ENCODE measurements at places on chromosomes 11 and 22.
A peak's percentile ranks its signal among the peaks of the same experiment; 100 is the strongest.

GRCh38 chr11:114392735-114393667, 7.3 kb downstream of the C11orf71 start:
- DNase-seq = no peak

DNA sequence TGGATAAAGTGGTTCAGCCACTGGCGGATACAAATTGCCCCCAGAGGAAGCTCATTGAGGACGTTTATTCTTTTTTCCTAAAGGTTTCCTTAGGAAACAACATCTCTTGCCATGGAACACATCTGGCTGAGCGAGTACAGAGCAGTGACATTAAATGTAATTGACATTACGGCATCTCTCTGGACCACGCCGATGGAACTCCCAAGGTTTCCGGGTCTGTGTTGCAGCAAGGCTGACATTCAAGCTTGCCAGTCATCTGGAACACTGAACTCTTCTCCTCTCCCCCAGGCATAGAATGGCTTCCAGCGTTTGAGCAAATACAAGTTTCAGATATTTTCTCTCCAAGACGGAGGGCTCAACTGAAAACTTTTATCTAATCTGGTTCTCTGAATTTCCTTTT, 42.1 kb downstream of the CLMP start:
- DNase-seq = peak; percentile 14

GRCh38 chr22:41555325-41555982, 5.4 kb upstream of the CSDC2 start:
- peak; percentile 71 for DNase-seq

DNA sequence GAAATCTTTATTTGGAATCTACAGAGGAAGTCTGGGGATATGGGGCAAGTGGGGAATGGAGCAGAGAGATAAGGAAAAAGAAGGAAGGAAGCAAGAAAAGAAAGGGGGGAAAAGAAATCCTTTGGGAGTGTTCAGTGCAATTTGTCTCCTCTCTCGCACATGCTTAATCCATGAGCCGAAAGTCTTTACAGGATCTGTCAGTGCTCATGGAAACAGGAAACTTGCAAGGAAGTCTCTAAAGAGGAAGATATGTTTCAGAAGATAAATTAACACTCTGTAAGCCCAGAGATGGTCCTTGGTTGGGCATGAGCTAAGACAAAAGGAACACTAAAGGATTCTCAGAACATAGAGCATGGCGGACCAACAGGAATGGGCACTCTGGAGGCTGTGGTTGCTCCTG, 47.9 kb upstream of the FLI1 start:
- no peak for DNase-seq

DNA sequence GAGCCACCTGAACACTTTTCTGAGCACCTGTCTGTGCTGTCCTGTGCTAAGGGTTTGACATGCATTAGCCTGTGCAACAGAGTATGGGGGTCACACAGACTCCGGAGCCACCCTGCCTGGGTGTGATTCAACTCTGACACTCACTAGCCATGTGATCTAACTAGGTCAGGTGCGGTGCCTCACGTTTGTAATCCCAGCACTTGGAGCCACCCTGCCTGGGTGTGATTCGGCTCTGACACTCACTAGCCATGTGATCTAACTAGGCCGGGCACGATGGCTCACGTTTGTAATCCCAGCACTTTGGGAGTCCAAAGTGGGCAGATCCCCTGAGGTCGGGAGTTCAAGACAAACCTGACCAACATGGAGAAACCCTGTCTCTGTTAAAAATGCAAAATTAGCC, 11.4 kb downstream of the UBE2L6 start:
- DNase-seq = no peak

DNA sequence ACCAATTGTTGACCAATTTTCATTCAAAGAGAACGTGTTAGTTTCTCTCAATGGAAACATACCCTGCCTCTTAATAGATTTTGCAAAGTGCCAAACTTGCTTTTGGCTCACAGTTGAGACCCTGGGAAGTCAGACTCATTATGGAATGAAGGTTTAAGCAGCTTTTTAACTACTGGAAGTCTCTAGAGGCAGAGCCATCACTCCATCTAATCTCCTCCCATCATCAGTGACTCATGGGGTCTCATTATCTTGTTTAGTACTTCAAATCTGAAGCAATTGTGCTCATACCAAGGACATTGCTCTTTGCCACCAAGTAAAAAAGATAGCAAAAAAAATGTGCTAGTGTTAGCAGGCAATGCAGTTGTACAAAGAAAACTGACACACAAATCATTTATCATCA, 537.1 kb upstream of the LRRC4C start:
- no peak for DNase-seq

- DNase-seq = no peak
Measured at GRCh38 chr11:78560153-78560552, 14.5 kb downstream of the NARS2 start.

GRCh38 chr11:106032861-106033260, 10.8 kb upstream of the MSANTD4 start:
- DNase-seq = no peak

- no peak for DNase-seq
Measured at GRCh38 chr11:118277312-118277711, 13.2 kb upstream of the MPZL2 start.

DNA sequence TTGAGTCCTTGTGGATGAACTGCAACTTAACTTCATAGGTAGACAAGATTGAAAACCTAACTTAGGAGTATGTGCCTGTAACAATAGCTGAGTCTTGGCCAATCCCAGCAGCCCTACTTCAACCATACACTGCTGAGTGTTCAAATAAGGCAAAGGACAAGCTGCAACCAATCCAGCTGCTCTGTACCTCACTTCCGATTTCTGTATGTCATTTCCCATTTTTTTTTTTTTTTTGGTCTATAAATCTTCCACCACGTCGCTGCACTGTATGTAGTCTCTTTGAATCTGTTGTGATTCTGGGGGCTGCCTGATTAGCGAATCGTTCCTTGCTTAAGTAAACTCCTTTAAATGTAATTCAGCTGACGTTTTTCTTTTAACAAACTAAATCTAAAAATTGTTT, 35.4 kb upstream of the FLI1 start:
- DNase-seq = no peak

GRCh38 chr11:44243595-44244343, 66.2 kb downstream of the ALX4 start:
- no peak for DNase-seq

DNA sequence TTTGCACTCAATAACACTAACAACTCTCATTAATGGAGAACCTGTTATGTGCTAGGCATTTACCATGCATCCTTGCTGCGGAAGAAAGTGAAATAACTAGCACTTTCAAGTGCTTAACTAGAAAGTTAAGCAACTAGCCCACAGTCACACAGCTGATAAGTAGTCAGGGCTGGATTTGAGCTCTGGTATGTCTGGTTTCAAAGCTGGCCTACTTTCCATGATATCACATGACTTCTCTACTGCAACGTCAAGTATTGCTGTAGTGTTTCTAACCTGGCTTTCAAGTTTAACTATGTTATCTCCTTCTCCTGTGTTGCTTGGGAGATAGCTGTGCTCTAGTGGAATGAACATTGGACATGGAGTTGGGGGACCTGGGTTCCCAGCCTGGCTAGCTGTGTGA, 12.1 kb downstream of the SLC15A3 start:
- no peak for DNase-seq

DNA sequence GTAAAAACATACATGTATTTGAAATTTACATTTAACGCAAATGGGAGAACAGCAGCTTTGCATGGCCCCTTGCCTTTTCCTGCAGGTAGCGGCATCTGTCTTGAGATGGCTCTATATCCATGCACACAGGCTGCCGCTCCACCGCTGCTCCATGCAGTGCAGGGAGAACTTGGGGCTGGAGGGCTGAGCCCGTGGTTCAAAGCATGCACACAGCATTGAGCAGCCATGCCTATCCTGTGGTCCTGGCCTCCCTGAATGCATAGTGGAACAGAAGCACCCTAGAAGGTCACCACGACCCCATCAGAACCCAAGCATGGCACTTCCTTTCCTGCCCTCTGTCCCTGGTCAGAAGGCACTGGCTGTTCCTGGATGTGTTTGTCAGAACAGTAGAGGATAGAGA, 35.0 kb upstream of the TP53I11 start:
- no peak for DNase-seq

DNA sequence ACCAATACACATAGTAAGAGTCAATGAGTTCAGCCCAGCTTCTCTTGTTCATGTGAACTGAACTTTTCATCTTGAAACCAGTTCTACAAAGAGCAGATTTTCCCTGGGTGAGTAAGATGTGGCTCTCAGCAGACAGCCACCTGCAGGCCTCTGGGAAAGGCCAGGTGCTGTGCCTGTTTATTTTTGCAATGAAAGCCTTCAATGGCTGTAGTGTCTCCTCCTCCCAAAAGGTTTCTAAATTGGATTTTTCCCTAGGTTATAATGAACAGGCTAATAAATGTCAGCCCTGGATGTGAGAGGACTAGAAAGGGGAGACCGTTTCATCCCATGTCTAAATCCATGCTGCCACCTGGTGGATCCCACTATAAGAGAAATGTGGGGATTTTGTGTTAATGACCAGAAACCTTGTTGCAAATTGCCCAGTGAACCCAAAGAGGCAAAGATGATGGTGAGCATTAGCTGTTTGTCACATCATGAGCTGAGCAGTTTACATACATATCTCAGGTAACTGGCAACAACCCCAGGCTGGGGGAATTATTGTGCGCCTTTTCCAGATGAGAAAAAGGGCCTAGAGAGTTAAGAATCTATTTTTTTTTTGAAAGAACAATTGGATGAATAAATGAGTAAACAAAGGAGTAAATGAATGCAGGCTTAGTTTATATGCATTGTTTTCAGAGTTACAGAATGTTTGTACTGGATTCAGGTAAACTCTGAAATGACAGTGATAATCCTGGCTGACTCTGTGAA, 12.7 kb downstream of the C11orf91 start:
- peak; percentile 37 for DNase-seq

- no peak for DNase-seq
Measured at GRCh38 chr11:8766043-8766987, 83.7 kb downstream of the RPL27A start.

DNA sequence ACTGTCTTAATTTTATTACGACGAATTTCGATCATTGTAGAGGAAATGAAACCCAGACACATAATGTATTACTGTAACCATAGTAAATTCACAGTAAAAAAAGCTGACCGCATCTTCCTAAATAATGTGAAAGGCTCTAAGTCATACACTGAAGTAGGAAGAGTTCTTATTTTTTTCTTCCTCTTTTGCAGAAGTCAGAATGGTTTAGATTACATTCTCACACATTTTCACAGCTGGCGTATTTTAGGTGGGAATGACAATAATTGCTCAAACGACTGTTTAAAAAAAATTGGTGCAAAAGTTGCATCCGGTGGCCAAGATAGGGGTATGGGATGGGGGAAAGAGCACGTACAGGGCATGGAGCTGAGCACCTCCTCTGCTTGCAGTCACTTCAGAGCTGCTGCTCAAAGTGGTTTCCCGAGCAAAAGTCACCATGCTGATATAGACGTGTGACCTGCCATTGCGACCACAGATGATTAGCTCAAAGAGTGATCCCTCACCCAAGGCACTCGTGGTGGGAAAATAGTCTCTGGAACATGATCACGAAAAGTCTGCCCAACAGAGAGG, 35.3 kb downstream of the MMP13 start:
- no peak for DNase-seq

DNA sequence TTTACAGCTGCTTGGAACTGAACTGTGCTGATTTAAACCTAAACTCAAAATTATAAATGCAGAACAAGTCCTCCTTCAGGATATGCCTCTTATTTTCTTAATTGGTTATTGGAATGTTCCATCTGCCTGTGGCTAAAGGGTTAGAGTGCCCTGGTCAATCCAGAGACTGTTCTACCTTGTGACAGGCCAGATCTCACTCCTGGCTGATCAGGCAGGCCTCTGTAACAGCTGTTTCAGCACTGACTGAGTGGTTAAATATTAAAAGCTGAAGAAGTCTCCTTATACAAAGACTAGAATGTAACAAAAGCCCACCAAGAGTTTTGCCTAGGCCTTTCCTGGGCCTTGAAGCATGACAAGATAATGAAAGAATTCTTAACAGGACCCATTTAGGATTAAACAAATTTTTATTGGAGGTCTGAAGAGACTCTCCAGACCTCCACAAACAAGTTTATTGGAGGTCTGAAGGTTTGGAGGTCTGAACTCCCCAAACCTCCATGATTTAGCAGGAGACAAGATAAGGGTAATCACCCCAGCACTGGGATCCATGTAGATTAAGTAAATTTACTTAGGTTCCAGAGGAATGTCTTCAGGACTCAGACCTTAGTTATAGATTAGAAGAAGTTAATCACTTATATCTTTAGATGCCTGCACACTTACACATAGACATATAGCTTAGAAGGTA, 35.8 kb downstream of the TMPRSS5 start:
- DNase-seq = no peak

- DNase-seq = no peak
Measured at GRCh38 chr22:21108379-21109115, 62.8 kb downstream of the LRRC74B start.

- DNase-seq = no peak
Measured at GRCh38 chr22:37289156-37289735, 6.9 kb downstream of the CYTH4 start.

GRCh38 chr22:31977939-31978338, 33.6 kb downstream of the YWHAH start:
- no peak for DNase-seq

DNA sequence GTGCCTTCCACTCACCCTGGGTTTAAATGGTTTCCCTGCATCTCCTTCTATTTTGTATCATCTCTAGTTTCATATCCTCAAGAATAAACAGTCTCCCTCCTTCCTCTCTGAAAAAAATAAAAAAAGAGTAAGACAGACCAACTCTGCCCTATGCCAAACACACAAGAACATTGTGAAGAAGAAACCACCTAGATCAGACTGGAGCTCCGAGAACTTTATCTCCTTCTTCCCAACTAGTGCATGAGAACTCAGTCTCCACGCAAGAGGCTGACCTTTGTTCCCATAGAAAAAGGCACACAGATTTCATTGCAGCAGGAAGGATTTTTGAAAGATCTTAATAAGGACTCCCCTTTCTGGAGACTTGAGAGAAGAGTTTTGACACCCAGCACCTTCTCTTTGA, 8.7 kb upstream of the PEX26 start:
- DNase-seq = no peak

GRCh38 chr11:102144357-102145355, 34.4 kb downstream of the YAP1 start:
- DNase-seq = no peak

DNA sequence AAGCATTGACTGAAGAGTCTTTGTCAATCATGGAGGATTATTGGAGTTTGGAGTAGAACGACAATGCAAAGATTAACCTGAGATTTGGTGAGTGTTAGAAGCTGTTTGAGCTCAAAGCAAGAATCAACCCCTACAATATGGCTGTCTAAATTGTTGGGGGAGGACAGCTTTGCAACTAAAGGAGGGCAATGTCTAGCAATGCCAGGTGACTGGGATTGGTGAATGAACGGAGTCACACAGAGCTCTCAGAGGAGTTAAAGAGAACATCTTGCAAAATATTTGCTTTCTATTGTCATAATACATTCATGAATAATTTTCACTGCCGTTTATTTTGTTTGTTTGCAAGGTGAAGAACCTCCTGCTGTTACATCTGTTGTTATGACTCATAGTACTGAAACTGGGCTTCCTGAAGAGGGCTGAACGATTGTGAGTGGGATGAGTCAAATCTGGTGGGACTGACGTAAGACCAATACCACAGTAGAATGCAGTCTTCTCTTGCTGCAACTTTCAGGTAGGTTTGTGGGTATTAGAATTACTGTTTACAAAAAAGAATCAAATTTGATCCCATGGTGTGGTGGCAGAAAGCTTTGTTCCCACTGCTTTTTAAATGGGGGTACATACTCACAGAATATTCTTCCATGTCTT, 281.9 kb downstream of the CADM1 start:
- no peak for DNase-seq
